ENCODE measurements at places on chromosomes 5 and 9. TPM values are rescaled to one million over a fixed set of nuclear protein-coding genes. Genes with fewer than 3 reads are reported as not detected.

GRCh38 chr5:147417135-147417813 is 92.6 kb downstream of the DPYSL3 start:
- DNase-seq = no peak

GRCh38 chr5:80109646-80110478 is 74.7 kb downstream of the THBS4 start:
- no peak for DNase-seq

GRCh38 chr5:157285310-157286035 is 19.6 kb downstream of the CYFIP2 start:
- DNase-seq = no peak

DNA sequence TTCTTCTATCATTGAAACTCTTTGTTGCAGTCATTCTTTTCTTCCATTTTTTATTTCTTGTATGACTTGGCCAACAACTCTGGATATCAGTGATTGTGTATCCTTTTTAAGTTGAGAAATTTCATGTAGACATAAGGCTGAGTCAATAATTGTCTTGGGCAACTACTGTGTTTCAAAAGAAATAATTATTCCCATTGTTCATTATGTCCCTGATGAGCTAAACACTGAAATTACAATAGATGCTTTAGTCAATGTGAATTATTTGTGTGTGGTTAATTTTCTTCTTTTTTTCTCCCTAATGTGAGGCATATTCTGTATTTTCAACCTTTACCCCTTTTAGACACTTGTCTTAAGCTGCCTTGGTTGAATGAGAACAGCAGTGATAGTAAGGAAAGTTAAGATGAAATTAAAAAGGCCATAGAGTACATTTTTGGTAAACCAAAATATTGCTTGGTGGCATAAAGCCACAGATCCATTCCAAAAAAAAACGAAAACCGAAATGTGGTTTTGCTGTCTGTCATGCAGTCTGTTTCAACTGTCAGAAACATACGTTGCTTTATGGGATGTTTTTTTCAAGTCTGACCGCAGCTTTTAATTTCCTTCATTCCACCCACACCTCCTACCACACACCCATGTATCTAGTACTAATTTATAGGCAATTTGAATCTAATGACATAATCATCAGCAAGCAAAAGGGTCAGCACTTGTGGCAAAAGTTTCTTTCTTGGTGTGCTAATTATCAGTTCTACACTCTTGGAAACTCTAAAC is 21.1 kb downstream of the TLE4 start:
- no peak for DNase-seq

GRCh38 chr5:111774525-111774924 is 17.5 kb upstream of the NREP start:
- no peak for DNase-seq

- no peak for DNase-seq
Observed at GRCh38 chr9:113310538-113310937, 7.4 kb upstream of the RNF183 start.

- no peak for DNase-seq
Observed at GRCh38 chr9:36924757-36925432, 109.2 kb downstream of the PAX5 start.

- DNase-seq = no peak
Observed at GRCh38 chr9:102842423-102842822, 152.7 kb upstream of the CYLC2 start.

DNA sequence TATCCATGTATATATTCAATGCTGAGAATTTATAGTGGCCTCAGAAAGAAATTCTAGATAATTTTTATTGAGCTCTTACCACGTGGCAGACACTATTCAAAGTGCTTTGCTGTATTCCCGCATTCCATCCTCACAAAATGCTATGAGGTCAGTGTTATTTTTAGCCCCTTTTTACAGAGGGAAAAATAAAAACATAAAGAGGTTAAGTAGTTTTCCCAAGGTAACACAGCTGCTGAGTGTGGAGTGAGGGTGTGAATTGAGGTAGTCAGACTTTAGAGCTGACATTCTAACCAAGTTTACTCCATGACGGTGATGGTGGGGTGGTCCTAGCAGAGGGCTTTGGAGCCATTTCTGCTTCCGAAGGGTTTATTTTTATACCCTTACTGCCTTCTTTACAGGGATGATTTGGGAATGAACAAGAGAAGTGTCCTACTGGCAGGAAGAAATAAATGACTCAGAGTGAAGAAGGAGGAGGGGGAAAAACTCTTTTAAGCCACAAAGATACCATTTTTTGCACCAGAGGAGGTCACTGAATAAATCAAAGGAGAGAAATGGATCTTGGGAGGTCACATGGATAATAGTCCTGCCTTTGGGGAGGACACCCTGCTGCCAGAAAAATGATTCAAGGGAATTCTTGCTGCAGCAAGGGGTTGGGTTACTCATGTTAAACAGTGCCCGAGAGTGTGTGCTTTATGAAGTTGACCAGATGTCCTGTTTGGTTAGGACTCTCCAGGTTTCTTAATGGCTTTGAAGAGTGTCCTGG is 76.1 kb downstream of the HMHB1 start:
- no peak for DNase-seq

DNA sequence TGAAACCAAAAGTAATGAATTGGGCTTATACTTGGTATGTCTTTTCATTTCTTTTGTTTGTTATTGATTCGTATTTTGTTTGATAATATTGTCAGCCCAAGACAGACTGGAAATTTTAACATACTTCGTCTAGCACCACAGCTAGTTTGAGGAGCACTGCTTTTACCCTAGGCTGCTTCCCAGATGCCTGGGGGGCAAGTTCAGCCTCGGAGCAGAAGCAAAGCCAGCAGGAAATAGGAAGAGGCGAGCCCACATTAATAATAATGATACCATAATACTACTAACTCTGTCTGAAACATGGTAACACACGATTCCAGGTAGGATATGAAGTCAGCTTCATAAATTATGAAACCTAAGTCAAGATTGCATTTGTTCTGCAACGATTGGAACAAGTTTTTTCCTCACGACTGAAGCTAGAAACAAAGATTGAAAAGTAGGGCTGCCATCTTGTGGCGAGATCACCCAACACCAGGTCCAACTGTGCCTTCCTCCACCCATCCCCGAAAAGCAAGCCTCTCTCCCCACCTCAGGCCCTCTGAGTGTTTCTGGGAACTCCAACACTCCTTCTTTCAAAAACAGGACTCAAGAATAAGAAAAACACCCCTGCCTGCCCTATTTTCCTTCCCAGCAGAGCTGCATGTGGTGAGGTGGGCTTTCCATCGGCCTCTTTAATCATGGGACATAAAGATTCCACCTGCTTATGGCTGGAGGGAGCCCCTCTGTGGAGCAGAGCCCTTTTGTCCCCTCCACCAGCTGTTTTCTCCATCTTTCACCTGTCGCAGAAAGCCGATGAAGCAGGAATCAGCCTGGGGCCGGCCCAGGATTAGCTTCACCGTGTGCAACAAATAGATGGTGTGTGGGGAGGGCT is 236.4 kb downstream of the CAAP1 start:
- no peak for DNase-seq

Gene OTULINL
- 17.8 TPM for total RNA-seq

Measured in dorsolateral prefrontal cortex (tissue), 122 donors.